ENCODE measurements at places on chromosomes 12 and 14.

DNA sequence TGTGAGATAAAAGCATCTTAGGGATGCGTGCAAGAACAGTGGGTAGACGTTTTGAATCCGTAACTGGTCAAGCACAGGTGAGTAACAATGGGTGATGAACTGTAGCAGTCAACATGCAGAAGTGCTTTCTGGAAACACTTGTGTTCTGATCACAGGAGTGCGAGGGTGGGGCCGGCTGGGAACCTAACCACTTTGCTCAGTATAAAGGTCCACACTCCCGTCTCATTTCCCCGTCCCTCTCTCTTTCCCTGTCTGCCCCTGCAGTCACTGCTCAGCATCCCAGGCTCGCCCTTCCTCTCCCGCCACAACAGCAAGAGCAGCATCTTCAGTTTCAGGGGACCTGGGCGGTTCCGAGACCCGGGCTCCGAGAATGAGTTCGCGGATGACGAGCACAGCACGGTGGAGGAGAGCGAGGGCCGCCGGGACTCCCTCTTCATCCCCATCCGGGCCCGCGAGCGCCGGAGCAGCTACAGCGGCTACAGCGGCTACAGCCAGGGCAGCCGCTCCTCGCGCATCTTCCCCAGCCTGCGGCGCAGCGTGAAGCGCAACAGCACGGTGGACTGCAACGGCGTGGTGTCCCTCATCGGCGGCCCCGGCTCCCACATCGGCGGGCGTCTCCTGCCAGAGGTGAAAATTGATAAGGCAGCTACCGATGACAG lies 127.1 kb downstream of the FIGNL2 start:
- DNase-seq: no peak

GRCh38 chr12:102503056-102503681 lies 22.8 kb upstream of the IGF1 start:
- peak; percentile 8 for DNase-seq

- DNase-seq: no peak
Observed at GRCh38 chr14:104031384-104031783, 54.1 kb upstream of the ASPG start.

DNA sequence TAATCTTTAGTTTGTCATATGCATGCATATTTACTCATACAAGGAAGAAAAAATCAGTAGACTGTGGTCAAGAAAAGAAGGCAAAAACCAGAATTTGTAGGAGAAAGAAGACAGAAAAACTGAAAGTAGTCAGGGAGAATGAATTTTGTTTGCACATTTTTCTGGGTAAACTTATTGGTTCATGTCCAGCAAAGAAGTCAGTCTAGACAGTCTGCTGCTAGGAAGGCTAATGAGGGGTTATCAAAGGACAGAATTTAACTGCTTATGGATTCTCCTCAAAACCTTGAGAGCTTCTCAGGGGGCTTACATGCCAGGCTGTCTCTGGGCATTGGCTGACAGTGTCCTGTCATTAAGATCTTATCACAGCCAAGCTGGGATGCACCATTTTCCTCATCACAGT lies 293.9 kb downstream of the RPAP3 start:
- DNase-seq: no peak

- DNase-seq: no peak
Observed at GRCh38 chr14:94376976-94377865, 11.2 kb downstream of the SERPINA1 start.

- no peak for DNase-seq
Observed at GRCh38 chr12:131241517-131241916, 287.8 kb downstream of the ADGRD1 start.

DNA sequence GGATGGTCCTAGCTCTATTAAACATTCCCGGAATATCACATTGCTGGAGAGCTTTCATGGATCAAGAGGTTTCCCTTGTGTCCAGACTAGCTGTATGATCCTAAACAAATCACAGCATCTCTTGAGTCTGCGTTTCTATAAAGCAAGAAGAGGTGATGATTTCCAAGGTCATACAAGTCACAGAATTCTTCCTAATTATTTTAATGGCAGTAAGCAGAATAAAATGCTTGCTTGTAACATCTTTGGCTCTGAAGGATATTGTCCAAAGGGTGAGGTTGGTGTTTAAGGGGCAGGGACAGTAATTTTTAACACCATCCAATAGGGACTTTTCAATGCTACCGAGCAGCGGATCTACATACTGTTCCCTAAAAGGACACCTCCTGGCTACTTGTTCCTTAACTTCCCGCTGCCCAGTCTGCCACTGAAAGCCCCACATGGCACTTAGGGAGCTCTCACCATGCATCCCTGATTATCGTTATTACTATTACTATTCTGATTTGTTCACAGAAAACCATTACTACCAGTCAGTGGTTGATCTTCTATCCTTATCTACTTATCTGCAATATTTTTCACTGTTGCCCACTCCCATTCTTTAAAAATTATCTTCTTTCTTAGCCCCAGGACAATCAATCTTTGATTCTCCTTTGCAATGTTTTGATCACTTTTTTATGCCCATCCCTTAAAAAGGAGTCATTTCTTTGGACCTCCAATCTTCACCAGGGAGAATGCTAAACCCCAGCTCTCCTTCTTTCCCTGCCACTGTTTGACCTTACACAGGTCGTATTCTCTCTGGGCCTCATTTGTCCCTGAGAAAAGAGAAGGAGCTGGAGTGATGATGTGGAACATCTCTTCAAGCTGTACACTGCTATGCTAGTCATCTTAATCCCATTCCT lies 4.0 kb upstream of the PCED1B start:
- DNase-seq: no peak

DNA sequence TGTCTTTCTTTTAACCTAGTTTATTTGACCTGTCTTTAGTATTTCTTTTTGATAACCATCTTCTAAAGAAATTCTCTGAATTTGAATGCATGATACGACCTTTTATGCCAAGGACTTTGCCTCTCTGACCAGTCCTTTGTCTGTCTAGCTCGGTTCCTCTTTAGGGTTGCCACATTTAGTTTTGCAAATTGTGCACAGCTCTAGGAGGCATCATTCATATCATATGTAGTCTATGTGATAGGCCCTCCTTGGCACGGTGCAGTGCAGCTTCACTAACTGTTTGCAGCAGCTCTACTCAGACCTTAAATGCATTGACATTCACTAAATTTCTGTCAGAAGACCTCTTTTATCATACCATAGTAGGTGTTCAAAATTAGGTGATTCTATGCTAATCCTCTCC lies 75.6 kb downstream of the USP15 start:
- DNase-seq: no peak

DNA sequence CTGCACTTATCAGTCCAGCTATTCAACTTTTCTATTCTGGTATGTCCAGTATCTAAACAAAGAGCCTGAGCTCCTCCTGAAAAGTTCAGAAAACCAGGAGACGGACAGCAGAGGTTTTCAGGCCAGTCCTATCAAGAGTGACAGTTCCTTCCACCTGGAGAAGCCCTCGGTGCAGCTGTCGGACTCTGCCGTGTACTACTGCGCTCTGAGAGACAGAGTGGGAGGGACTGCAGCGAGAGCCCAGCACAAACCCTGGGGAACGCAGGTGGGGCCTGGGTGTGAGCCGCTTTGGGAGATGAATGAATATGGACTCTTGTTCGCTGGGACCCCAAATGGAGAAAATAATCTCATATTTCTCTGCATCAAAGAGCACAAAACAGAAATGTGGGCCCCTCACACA lies 329.8 kb upstream of the OR4E1 start:
- no peak for DNase-seq

GRCh38 chr12:45794422-45794821 lies 64.9 kb downstream of the ARID2 start:
- no peak for DNase-seq

DNA sequence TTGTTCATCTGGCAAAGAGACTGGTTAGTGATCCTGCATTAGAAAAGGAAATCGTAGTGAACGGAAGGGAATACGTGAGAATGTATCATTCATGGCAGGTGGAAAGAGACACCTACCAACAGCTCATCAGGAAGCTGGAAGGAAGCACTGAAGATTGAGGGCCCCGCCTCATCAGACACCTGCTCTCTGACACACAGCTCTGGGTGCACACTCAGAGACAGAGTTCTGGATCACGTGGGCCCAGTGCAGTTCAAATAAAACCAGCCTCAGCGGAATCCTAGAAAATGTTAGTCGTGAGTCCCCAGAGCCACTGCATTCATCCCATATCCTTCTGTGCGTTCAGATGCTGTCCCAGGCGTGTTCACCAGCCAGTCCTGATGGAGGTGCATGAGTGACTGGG lies 129.7 kb downstream of the GLT1D1 start:
- DNase-seq: no peak

GRCh38 chr12:29039013-29039412 lies 110.1 kb upstream of the FAR2 start:
- no peak for DNase-seq

- DNase-seq: no peak
Observed at GRCh38 chr12:126926023-126926594, 1340.9 kb upstream of the TMEM132C start.

- no peak for DNase-seq
Observed at GRCh38 chr14:57287745-57288144, 19.0 kb downstream of the AP5M1 start.

DNA sequence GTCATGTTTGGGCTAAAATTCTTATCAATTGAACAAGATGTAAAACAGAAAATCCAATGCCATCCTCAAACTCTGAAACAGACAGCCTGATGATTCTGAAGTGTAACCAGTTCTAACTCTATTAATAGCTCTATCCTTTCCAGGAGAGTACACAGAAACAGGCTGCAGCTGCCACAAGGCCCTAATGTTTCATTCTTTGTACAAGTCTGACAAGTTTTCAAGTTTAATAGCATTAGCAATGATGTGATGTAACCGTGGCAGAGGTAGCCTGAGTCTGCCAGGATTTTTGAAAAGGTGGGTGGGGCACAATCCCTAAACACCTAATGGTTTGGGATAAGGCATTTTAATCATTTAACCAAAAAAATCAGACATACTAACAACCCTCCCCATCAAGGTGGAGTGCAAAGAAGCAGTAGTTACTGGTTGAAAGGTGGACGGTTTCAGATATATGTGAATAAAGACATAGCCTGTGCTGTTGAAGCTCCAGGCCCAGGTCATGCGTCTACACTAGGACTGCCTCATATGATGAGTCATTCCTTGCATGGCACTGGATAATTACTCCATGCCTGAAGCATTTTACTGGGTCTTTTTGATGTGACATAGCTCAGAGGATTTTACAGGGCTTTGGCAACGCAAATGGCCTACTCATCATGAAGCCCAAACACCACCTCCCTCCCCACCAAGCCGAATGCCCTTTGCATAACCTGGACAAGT lies 145.1 kb upstream of the GRIP1 start:
- DNase-seq: no peak

DNA sequence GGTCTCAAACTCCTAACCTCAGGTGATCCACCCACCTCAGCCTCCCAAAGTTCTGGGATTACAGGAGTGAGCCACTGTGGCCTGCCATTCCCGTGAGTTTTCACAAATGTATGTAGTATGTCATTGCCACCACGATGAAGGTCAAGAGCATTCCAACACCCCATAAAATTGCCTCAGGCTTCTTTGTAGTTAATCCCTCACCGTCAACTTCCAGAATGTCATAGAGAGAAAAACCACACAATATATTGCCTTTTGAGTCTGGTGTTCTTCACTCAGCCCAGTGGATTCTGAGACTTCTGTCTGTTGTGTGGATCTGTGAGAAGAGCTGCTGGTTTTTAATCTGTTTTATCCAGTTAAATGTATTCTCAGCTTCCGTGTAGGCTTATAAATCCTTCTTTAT lies 12.6 kb upstream of the CFAP251 start:
- no peak for DNase-seq

GRCh38 chr12:50984586-50985298 lies 32.4 kb downstream of the HIGD1C start:
- no peak for DNase-seq
